ENCODE measurements at places on chromosomes 12 and 14.

GRCh38 chr12:79367032-79367589, 323.7 kb downstream of the PAWR start:
- no peak for DNase-seq

DNA sequence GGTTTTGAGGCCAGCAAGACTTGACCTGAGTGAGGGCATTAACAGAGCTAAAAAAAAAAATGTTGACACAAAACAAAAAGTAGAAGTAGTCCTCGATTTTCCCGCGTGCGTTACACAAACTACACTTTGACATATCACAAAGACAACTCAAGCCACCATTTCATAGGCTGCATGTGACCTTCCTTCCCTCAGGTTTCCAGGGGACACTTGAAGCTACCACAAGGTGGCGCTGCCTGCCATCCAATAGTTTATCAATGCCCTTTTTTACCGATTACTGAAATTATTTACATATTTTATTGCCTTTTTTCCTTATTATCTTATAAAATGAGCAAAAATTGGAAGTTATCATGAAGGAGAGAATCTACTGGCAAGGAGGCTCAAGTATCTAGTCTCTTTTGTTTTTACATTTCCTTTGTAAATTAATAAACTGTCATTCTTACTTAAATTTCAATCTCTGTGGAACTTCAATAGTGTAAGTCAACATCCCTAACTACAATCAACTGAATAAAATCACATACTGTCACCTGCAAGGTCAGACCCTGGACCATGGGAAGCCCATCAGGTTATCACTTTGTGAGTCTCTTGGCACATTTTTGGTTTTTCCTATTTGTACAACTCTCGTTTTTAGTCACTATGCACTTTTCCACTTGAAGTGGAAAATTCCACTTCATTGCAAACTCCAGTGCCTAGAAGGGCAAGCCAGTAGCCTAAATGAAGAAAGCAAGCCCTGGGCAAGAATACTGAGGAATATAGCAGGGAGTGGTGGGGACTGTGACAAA, 84.6 kb upstream of the CPSF6 start:
- peak; percentile 38 for DNase-seq

- DNase-seq = no peak
Measured at GRCh38 chr12:92396647-92397252, 251.1 kb upstream of the BTG1 start.

DNA sequence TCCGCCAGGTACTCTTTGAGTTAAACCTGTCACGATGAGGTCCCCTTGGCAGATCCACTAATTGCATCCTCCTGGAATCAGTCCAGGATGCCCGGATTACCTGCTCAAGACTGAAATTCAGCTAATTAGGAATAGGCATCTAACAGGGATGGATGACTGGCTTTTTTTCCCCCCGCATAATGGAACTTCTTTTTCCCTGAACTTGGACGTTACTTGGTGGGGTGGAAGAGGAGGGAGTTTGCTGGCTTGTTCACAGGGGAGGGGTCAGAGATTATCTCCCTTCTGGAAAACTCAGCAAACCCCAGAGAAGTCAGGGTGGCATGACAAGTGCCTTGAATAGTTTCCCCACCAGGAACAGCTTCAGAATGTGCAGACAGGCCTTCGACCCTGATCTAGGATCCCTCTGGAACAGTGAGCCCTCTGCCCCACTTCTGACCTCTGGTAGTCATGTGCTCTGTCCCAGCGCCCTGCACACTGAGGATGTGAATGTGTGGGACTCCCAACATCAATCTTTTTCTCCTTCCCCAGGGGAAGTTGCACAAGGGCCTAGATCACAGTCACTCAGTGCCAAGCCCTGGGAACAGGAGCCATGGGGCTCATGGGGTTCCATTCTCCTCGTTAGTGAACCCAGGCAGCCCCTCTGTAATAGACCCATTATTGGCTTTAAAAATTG, 142.5 kb downstream of the SMOC1 start:
- DNase-seq = no peak

- DNase-seq = peak; percentile 20
Measured at GRCh38 chr14:62162998-62163589, 400.9 kb downstream of the SNAPC1 start.

- no peak for DNase-seq
Measured at GRCh38 chr14:67557118-67557517, 24.0 kb downstream of the PLEKHH1 start.
